ENCODE measurements at places on chromosomes 12 and 14.

GRCh38 chr12:68940731-68941130 is 7.8 kb upstream of the CPM start:
- no peak for DNase-seq

- DNase-seq, result no peak
Measured at GRCh38 chr14:74938531-74939495, 15.8 kb upstream of the RPS6KL1 start.

DNA sequence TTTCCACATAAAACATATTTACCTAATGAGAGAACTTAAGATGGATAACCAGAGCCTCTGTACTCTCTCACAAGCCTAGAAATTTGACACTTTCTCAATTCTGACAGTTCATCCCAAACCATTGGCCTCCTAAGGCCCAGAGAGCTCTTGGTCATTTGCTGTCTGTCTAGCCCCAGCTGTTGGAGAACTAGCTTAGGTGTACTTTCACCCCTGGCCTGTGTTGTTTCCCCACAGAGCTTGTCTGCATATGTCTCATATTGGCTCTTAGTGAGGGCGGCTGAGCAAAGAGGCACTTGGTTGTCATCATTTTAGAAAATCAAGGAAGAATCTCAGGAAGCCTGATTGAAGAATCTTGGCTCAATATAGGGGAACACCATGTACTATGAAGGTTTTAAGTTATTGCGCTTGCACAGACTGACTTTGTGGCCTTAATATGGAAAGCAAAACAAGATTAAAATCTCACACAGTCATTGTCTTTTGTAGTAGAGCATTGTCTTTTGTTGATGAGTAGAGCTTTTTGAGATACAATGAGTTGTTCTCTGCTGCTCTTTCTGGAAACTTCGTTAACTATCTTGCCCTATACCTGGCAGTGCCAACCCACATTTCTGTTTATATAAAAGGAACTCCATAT is 324.6 kb downstream of the RAD51B start:
- no peak for DNase-seq

DNA sequence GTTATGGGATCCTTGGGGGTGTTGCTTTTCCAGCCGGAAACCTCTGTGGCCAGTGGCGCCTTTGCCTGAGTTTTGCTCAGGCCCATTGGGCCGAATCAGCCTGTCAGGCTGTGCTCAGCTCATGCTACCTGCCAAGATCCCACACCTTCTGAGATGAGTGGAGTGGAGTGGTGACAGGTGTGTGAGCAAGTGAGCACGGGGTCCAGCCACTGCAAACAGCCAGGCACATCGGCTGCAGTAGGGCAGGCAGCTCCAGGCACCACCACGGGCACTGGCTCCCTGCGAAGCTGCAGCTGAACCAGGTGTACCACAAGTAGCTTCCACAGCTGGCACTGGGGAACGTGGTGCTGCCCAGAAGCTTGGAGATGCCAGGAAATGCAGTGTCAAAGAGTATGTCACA is 21.1 kb upstream of the WDR89 start:
- no peak for DNase-seq

DNA sequence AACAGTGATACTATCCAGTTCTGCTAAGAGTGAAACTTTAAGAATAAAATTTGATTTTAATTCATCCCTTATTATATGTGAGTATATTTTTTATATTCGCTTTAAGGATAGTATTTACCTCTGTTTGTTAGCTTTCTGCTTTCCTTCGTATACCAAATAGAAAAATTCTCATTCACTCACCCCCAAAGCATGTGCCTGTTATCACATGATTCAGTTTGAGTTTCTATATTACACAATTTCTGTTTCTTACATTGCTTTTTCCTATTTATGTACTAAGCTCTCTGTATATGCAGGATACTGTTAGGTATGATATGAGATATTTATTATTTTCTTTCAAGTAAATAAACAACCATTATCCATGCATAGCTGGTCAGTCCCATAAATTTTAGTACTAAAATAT is 275.2 kb downstream of the FBXL14 start:
- DNase-seq, result no peak

DNA sequence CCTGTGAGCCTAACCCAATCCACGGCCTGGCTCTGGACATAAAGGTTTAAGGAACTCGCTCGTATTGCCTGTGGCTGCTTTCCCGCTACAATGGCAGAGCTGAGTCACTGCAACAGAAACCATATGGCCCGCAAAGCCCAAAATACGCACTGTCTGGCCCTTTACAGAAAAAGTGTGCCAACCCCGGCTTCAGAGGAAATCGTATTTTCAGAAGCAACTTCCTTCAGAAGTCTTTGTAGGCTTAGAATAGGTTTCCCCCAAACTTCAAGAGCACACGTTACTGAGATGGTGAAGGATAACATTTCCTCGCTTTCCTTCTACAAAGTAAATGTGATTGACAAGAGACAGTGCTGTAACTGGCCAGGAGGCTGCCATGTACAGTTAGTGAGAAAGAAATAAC is 34.8 kb upstream of the TESC start:
- peak; percentile 56 for DNase-seq

GRCh38 chr14:33019346-33019745 is 80.7 kb downstream of the NPAS3 start:
- no peak for DNase-seq

- DNase-seq, result no peak
Measured at GRCh38 chr14:36656687-36657398, 4.8 kb upstream of the PAX9 start.

- no peak for DNase-seq
Measured at GRCh38 chr12:38934686-38935085, 29.3 kb upstream of the CPNE8 start.

All from activated naive CD4-positive, alpha-beta T cell treated with Interleukin-2 at 50 U/mL for 16 hours (primary cell).